Lung (tissue), 17 donors: ENCODE measurements at places on chromosomes 1 and 21.

GRCh38 chr1:26949926-26950319 lies 10.3 kb downstream of the KDF1 start:
- no peak for DNase-seq

GRCh38 chr1:225415967-225416745 lies 11.7 kb downstream of the LBR start:
- DNase-seq, result no peak

DNA sequence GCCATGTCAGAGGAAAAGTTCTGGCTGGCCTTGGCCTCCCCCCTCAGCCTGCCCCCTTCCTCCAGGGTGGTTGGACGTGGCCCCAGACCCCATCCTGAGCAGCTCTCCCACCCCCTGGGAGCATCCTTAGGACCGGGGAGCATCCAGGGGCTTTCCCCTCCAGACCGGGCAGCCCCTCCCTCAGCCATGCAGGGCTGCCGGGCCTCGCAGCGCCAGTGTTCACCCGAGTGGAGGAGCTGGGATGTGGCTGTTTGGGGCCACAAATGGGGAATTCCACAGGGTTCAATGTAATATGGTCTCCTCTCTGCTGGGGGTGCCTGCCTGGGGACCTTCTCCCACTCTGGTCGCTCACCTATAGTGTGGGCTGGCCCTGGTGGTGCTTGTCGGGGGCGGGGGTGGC lies 4.2 kb upstream of the PFKL start:
- DNase-seq, result no peak

- DNase-seq, result no peak
Measured at GRCh38 chr1:30693366-30693765, 30.0 kb downstream of the MATN1 start.

DNA sequence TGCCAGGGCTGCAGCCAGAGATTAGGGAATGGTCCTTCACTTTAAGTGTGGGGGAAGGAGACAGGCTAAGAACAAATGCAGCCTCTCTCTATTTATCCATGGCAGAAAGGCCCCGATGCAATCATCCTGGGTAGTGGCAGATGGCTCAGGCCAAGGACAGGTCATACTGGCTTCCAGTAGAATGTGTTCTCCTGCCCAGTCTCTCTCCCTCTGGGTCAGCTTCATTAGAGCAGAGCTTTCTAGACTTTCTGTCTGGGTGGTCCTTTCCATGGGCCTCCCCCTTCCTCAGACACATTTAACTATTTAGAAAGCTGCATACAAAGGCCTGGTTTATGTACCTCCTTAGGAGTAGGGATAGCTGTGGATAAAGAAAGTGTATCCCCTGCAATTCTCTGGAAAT lies 4.8 kb upstream of the PTCH2 start:
- peak; percentile 52 for DNase-seq
